ENCODE measurements at places on chromosomes 3 and 15.

DNA sequence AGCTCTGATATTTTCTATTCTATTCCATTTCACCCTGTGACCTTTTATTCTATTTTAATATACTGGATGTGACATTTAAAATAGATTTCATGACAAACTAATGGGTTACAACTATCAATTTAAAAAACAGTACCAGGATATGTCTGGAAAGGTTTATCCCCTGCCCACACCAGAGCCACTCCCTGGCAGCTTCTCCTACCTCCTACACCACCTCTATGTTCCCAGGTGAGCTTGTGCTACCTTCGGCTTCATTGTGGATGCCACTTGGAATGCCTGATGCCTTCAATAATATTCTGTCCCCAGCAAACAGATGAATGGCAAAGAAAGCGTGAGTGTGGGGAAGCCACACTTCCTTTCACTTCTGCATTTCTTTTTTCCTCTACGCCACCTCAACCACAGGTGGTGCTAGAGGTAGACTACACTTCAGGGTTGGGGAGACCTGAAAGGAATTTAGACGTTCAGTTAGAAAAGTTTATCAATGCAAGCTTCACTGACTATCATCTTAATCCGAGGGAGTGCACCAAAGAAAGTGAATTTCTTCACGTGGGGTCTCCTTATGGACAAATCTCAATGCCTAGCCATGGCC, 213.0 kb downstream of the SSR3 start:
- no peak for DNase-seq

DNA sequence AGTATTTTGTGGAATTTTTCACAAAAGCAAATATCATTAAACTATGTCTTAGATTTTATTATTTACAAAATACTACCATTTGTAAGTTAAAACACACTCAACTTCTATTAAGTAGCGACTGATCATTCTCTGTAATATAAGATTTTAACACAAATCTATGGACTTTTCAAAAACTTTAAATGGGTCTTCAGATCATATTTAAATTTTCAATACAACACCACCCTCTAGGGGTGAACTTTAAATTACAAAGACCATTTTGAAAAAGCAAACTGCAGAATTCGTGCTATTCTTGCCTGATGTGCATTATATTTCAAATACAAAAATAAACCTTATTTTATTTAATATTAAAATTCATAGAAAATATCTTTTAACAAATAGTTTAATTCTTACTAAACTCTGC, 8.2 kb upstream of the VGLL4 start:
- DNase-seq: no peak

- DNase-seq: no peak
Observed at GRCh38 chr3:119315600-119316312, 21.6 kb downstream of the ARHGAP31 start.

DNA sequence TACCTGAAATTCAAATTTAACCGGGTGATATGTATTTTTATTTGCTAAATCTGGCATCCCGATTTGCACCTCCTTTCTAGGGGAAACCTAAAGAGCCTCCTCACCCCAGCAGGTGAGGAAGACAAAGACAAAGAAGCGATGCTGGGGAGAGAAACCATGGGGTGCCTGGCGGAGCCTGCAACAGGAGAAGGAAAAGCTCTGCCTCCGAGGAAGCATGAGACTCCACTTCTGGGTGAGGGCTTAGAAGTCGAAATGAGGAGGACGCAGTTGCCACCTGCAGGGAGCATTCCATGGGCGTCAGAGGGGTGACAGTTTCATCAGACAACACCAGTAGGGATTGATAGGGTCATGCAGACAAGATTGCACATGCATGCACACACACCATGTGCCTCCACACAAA, 30.5 kb upstream of the LYZL4 start:
- no peak for DNase-seq

- DNase-seq: no peak
Observed at GRCh38 chr3:9826815-9827573, 16.8 kb downstream of the RPUSD3 start.

DNA sequence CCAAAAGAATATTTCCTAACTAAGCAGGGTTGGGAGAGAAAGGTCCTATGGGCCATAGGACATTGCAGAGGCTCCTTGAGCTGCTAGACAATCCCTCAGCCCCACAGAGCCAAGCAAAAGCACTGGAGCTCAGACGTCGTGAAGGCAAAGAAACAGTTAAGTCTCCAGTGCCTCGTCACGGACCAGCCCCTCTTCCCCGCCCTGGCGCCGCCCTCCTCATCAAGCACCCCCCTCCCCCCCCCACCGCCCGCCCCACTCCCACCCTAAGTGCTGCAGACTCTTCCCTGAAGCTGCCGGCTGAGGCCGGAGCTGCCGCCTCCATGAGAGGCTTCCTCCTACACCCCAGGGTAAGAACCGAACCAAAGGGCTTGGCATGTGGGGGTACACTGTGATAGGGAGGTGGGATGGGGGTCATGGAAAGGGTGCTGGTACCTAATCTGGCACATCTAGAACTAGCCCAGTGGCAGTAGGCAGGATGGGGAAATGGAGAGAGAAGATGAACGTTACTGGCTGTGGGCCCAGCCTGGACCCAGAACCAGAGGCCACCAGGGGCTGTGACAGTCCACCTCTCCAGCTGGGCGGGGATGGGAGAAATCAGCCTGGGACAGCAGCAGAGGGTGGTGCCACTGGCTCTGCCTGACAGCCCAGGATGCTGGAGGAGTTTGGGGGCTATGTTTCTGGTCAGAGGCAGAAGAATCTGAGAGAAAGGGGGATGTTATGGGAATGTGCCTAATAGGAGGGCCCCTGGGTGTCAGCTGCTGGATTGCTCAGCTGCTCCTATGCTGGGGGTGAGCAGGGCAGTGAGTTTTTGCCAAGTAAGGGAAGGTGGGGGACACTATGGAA, at the start of gene MAP1A:
MAP1A (plus strand) TSS at position 255 of the 843 bp plus-strand sequence. CDS start 3,866 bp downstream, outside the sequence.
- peak; percentile 16 for DNase-seq

DNA sequence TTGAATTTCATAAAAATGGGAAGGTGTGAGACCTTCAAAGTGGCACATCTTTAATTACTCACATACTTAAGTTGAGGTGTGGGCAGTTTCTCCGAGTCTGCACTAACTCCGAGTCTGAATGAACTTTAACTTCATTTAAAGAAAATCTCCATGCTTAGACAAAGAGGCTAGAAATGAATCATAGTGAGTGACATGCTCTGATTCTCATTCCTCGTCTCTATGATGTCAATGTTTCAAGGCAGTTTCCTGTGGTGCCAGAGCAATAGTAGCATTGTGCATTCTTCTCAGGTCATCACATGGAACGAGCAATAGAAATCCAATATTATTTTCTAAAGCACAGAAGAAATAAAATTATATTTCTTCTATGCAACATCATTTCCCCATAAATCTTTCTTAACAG, 224.8 kb downstream of the KCNMB2 start:
- no peak for DNase-seq

GRCh38 chr3:112604536-112604935, 36.4 kb downstream of the CCDC80 start:
- peak; percentile 98 for DNase-seq

Measured in astrocyte of the cerebellum (primary cell).